ENCODE measurements at places on chromosomes 2 and 18. TPM values are rescaled to one million over a fixed set of nuclear protein-coding genes. Genes with fewer than 3 reads are reported as not detected.

Gene REG1B
- not detected for total RNA-seq

DNA sequence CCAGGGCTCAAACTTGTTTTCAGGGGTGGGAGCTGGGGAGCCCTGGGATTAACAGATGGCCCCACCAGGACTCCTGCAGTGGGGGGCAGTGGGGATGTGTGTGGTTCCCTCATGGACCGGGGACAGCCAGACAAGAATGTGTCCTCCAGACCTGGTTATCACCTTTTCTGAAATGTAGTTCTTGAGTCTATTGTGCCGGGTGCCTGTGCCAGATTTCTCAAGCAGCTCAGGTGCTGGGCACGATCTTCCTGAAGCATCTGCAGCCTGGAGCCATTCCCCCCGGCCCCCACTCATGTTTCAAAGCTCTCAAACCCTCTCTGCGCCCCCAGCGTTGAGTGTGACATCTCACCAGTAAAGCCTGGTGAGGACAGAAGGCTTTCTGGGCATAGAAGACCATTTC, 48.4 kb upstream of the HAAO start:
- DNase-seq: no peak

GRCh38 chr2:37026050-37026449, 58.1 kb downstream of the HEATR5B start:
- DNase-seq: no peak

- no peak for DNase-seq
These were observed 99.6 kb upstream of the THSD7B start for GRCh38 chr2:136665736-136666135.

GRCh38 chr2:108414256-108414876, 34.6 kb upstream of the GCC2 start:
- no peak for DNase-seq

DNA sequence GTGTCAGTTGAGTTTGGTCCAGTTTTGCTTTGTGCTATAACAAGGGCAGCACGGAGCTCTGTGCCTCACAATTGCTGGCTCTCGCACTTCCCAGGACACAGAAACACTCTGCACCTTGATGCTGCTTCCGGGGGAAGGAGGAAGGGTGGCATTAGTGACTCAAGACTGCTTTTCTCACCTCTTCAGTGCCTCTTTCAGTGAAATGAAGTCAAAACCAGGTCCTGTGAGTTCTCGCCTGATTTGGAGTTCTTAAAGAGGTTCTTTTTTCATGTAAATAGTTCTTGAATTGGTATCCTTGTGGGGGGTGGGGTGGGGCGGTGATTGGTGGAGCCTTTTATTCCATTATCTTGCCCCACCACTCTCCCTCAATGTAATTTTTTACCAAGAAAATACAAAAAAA, 91.5 kb upstream of the MYT1L start:
- no peak for DNase-seq

Data from thymus (tissue), 14 donors.